RPMI7951 (cell line): ENCODE measurements at places on chromosomes 7 and 10.

DNA sequence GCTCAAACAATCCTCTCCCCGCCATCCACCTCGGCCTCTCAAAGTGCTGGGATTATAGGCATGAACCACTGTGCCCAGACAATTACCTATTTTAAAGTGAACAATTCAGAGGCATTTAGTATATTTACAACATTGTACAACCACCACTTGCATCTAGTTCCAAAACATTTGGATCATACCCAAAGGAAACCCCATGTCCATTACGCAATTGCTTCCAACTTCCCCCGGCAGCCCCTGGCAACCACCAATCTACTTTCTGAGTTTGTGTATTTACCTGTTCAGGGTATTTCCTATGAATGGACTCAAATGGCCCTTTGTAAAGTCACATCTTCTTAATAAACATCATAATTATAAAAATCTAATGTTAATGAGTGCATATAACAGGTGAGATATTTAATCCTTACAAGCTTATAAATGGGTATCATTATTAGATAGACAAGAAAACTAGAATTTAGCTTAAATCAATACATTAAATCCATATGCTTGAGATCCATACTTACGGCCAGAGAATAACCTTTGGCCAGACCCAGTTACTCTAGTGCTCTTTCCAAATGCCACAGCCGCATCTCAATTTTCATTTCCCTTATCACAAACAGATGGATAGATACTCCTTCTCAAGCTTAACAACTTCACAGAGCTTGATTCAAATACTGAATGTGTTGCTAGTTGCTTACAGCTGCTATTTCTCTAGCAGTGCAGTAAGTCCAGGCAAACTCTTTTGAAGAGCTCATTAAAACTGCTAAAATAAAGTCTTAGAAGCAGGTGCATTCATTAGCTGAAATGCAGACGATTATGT is 133.4 kb upstream of the MKLN1 start:
- DNase-seq: no peak

- no peak for DNase-seq
Observed at GRCh38 chr7:44965937-44966730, 12.7 kb downstream of the MYO1G start.

DNA sequence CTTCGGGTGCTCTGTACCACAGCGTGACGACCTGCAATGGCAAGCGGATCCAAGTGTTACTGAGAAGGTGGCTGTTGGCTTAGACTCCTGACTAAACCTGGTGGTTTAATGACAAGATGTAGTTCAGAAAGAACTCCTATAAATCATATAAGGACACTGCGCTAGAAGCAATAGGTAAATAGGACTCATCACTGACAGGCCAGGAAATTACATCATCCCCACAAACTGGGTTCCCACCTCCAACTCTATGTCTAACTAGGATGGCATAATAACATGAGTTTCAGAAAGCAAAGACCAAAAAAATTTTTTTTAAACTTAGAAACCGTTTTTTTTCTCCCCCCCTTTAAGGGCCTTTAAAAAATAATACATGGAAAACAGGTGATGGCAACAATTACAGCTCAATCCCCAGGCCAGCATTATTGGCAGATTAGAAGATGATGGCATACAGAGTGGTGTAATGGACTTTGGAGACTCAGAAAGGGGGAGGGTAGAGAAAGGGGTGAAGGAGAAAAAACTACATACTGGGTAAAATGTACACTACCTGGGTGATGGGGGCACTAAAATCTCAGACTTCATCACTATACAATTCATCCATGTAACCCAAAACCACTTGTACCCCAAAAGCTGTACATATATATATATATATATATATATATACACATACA is 81.4 kb upstream of the FAM133B start:
- no peak for DNase-seq

- DNase-seq: no peak
Observed at GRCh38 chr7:124009321-124009720, 23.5 kb downstream of the TMEM229A start.

- DNase-seq: no peak
Observed at GRCh38 chr7:147282204-147282603, 1165.6 kb downstream of the CNTNAP2 start.

DNA sequence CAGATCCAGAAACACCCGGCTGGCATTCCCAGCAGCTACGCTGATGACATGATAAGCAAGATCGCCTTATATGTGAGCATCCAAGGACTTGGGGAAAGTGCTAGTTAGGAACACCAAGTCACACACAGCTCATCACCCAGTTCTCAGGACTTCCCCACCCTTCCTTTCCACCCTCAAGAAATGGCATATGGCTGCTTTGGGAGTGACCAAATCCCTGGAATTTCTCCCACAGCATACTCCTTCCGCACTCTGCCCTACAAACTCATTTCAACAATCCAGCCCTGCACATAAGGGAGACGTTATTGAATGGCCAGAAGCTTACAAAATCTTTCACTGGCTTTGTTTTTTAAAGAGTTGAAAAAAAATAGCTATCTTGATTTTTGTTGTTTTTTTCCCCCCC is 4.2 kb downstream of the ITIH5 start:
- no peak for DNase-seq

GRCh38 chr7:157538735-157539134 is 201.9 kb downstream of the DNAJB6 start:
- no peak for DNase-seq

DNA sequence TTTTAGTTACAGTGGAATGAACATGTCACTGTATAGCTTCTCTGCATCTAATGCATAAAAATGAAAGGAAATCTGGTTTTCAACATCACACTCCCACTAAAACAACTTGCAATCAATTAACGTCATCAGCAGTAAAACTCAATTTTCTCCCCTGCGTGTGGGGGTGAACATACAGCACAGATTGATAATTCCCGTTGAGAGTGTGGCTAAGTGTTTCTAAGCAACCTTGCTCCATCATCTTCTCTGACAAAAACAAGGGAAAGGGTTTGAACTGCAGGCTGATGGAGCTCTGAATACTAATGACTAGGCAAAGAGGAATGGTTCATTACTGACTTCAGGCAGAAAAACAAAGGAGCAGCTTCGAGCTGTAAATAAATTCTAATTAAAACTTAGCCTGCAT is 238.3 kb downstream of the PARD3 start:
- DNase-seq: no peak

DNA sequence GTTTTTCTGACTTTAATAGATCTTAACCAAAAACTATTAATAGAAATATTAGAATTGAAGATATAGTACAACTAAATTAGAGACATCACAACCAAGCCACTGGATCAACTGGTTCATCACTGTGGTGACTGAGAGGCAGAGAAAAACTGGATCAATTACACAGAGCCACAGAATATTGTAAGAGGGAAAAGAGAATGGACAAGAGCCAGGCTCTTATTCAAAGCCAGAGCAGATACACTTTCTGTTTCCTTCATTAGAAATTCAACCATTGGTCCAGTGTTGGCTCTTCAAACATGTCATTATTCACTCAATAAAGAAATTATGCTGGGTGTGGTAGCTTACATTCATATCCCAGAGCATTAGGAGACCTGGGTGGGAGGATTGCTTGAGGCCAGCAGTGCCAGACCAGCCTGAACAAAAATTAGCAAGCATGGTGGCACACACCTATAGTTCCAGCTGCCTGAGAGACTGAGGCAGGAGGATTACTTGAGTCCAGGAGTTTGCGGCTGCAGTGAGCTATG is 295.1 kb downstream of the NEBL start:
- DNase-seq: no peak

- peak; percentile 15 for DNase-seq
Observed at GRCh38 chr10:369684-370448, 234.6 kb downstream of the ZMYND11 start.

DNA sequence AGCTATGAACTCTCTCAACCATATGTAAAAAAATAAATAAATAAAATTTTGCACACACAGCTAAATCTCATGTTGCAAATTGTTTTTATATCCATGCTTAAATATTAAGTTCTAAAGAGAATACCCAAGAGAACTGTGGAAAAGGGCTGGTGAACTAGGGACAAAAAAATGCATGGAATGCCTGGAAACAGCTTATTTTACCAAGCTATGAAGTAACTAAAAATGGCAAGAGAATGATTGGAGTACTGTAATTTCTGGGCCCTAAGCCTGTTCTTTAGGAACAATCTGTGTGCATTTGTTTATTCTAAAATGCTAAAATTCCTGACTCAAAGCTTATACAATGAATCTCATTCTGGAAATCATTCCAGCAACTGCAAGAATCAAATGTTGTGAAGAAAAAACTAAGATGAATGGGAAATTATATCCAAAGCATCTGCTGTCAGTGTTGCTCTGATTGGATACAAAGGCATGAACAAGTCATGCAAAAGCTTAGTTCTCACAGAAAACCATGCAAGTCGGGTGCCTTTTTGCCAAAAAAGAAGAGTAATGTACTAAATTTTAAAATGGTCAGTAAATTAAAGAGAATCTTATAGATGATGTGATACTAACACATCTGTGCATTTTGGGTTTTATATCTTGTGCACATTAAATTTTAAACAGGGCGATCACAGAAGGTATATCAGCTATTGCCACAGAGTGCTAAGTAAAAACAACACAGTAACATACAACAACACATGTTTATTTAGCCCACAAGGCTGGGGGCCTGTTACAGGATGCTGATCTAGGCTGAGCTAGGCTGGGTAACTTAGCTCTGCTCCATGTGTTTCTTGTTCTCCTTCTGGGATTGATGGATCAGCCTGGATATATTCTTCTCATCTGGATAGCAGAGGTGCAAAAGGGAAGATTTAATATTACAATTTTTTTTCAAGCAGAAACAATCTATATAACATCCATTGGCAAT is 453.5 kb upstream of the SEMA3A start:
- peak; percentile 66 for DNase-seq

- DNase-seq: no peak
Observed at GRCh38 chr7:102204212-102204611, 82.5 kb upstream of the SH2B2 start.

DNA sequence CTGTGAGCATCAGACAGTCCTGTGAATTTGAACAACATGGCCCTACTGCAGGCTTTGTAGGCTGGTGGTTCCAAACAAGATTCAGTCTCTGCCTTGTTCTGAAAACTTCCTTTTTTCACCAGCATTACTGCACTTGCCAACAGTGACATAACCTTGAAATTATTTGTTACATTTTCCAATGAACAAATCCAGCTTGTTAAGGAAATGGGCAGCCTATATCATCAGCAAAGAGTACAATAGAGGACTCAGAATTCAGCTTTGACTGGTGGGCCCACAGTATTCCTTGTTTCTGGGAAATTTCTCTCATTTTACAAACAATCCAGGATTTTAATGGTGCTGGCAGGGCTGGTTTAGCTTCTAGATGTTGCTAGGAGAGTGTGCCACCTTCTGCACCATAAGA is 703.7 kb upstream of the FZD8 start:
- DNase-seq: no peak

GRCh38 chr7:77415823-77416620 is at the start of gene GSAP:
GSAP (minus strand) TSS chr7:77416349; CDS start chr7:77416321, 28 bp downstream.
- peak; percentile 54 for DNase-seq
